ENCODE measurements at places on chromosomes 2 and 18.

DNA sequence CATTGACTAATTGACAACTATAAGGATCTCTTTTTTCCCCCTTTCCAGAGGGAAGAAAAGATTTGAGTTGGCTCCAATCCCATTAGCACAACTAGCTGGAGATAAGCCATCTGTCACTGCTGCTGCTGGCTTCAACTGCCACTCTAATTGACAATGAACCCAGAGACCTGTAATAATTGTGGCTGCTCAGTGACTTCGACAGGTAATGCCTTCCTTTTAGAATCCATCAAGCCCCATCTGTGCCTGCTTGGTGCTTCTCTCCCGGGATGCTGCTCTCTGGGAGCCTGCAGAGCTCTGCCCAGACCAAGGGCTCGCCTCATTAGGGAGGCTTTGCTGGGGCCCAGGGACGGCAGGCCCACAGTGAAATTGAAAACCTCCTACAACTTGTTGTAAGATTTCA, 376.7 kb upstream of the SOX11 start:
- no peak for DNase-seq

- DNase-seq, result no peak
These were observed 119.7 kb upstream of the ETAA1 start for GRCh38 chr2:67277450-67277849.

DNA sequence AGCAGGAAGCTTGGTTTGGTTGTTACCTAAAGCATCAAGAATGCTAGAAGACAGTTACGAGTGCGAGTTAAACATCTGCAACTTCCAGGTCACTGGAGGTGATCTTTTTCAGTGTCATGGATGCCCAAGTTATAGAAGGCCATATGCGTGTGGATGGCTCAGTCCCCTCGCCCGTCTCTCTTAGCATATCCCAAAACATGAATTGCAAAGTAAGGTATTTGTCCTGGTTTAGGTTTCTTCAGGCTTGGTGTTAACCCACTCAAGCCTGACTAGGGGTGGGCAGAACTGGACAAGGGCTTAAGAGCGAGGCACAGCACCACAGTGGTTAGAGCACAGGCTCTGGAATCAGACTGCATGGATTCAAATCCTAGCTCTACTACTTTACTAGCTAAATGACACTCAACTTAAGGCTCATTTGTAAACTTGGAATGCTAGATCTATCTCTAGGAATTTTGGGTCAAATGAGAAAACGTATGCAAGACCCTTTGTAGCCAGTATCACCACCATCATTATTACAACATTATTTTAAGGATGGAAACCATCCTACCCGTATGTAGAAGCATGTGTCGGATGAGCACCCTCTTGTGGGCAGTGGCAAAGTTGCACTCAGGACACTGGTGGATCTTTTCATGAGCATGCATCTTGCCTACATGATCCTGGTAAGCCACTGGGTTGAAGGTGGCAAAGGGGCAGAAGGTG, 11.2 kb downstream of the ZNF142 start:
- no peak for DNase-seq

- DNase-seq, result no peak
These were observed 221.1 kb downstream of the ALPK2 start for GRCh38 chr18:58407649-58408407.

- no peak for DNase-seq
These were observed 140.5 kb downstream of the ASB1 start for GRCh38 chr2:238567067-238567855.

DNA sequence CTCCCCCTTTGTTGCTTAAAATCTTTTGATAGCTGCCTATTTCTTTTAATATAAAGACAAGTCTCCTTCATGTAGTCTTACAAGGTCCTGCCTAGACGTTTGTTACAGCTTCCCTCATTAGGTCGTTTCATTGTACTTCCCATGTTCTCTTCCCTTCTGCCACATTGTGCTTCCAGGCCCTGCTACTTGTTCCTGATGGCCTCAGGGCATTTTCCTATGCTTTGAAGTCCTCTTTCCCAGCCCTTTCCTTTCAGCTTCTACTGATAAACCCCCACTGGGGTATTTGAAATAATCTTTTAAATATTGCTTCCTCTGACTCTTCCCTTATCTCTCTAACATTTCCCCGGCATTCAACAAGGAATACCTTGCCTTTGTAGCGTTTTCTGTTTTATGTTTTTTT, 67.4 kb downstream of the UBE2E3 start:
- no peak for DNase-seq

DNA sequence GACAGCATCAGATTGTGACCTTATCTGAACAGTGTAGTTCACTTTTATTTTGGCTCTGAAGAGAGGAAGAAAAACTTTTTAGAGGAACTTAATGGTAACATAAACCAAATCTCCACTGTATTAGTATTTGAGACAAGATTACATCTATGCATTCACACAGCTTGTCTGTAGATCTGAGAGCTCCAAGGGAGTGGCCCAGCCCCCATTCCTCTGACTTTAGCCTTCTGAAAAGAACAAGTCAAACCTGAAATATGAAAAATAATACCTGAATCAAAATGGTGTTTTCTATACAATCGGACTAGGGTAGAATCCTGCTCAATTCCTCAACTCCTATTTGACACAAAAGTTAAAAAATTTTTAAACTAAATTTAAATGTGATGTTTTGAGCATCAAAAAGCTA, 23.1 kb downstream of the STARD7 start:
- no peak for DNase-seq

DNA sequence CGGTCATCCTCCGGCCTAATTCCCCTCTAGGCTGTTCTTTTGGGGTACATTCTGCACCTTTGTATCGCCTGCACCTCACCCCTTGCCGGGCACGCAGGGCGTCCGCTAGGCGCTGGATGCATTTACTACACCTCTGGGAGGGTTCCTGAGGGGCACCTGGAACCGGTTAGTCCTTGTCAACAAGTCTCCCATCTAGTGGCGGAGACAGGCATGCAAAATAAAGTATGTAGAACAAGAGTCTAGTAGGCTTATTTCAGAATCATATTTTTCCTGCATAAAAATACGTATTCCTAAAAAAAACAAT, 705 bp upstream of the TEX261 start:
- no peak for DNase-seq

DNA sequence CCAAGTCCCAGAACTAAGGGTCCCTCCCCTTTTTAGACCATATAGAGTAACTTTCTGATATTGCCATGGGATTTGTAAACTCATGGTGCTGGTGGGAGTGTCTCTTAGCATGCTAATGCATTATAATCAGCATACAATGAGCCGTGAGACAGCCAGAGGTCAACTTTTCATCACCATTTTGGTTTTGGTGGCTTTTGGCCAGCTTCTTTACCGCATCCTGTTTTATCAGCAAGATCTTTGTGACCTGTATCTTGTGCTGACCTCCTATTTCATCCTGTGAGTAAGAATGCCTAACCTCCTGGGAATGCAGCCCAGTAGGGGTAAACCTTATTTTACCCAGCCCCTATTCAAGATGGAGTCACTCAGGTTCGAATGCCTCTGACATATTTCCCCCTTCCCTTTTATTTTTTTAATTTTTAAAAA, 148.2 kb downstream of the PHLPP1 start:
- no peak for DNase-seq

Measured in dorsolateral prefrontal cortex (tissue), 122 donors.